ENCODE measurements at places on chromosomes 11 and 22. TPM values are rescaled to one million over a fixed set of nuclear protein-coding genes. Genes with fewer than 3 reads are reported as not detected.

DNA sequence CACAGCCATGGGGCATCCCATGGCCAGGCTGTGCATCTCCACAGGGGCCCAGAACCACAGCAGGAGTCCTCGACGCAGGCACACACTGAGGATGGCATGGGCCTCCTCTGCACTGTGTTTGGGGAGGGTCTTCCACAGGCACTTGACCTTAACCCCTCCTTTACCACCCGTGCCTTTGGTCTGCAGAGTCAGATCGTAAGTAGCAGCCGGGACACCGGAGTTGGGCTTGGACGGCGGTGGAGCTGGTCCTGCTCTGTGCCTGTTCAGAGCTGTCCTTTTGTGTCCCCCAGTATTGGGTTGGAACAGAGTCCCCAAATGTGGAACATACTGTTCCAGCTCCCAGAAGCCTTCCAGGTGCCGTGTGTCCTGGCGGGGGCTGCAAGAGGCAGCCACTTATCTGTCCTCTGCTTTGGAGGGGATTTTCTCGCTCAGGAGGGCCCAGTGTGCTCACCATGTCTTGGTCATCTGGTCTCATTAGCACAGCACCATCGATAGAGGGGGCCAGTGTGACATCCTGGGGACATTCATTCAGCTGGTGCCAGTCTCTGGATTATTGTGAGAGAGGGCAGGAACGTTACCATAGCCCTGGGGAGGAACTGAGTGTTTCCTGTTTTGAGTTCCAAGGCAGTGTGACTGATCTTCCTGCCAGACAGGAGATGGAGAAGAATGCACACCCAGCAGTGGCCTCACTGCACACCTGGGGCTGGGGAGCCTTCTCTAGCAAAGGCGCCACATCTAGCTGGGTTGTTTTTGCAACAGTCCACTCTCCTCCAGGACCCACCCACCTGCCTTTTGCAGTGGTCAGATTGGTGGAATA is 12.4 kb downstream of the CRELD2 start:
- DNase-seq, result no peak

DNA sequence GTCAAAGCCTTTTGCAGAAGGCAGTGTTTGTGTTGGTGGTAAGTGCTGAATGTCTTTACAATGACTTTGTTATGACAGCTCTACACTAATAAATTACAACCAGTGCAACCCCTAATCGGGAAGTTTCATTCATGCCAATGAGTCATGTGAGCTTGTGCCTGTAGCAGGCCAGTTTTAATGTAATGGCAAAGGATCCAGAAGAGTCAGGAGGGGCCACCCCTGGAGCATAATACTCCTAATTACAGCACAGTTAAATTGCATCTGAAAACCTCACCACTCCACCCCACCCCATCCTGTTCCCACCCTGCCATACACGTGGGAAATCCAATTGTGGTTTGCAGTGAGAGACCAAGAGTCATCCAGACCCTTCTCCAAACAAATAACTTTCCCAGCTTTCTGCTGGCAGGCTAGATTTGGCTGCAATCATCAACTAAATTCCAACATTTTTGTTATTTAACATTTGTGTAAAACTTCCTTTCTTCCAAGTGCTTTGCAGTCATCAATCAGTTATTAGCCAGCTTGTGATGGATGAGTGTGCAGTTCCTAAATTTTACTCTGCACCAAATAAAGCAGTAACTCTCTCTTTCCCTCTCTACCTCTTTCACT is 277.3 kb upstream of the FAT3 start:
- DNase-seq, result no peak

DNA sequence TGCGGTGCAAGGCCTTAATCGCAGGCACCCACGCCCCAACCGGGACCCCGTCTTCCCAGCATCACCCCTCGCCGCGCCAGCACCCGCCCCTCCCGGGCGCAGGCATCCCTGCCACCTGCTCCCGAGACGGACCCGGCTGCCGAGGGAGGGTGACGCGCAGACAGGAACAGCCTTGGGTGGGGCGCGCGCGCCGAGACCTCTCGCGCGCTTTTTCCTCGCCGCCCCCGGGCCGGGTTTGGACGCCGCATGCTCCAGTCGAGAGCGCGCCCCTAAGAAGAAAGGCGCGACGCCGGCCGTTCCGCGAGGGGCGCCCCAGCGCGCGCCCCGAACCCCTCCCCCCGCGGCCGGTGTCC is 504 bp downstream of the CFL1 start:
- no peak for DNase-seq

The NRXN2 gene
- not detected for polyA plus RNA-seq

DNA sequence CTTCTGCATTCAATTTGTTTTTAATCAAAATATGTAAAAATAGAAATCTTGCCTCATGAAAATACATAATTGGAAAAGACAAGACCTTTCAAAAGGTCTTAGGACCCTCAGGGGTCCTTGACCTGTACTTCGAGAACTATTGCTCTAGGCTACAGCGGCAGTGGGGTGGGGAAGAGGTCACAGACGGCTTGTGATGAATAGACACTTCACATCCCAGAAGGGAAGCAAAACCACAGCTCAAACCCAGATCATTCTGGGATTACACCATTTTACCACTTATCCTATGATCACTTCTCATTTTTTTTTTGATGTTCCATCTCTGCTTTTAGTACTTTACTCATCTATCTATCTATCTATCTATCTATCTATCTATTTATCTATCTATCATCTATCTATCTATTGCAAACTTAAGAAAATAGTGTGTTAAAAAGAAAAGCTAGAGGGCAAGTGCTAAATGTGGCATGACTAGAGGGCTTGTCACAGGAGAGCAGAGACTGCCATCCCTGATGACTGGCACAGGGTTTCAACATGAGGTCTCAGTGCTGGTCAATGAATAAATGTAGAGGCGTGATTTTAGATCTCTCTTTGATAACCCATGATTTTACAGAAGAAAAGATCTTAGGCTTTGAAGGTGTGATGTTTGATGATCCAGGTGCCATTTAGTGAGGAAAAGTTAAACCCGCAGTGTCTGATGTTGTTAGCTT is 37.1 kb downstream of the RNF141 start:
- DNase-seq, result no peak

GRCh38 chr11:36394926-36395325 is 98.8 kb downstream of the PRR5L start:
- no peak for DNase-seq

- no peak for DNase-seq
These were observed 12.5 kb downstream of the LMO2 start for GRCh38 chr11:33879375-33879774.

The MYO7A gene
- polyA plus RNA-seq, result not detected

Measured in AG04450 (cell line).